ENCODE measurements at places on chromosomes 5 and 9. TPM values are rescaled to one million over a fixed set of nuclear protein-coding genes. Genes with fewer than 3 reads are reported as not detected.
A peak's percentile ranks its signal among the peaks of the same experiment; 100 is the strongest.

Gene FBXL7
- total RNA-seq: 10.3 TPM

Gene PCDHA4
- total RNA-seq: 25.2 TPM

Gene DEPDC1B
- 37.3 TPM for total RNA-seq

Gene C7
- total RNA-seq: 43.5 TPM

Gene PGM5
- total RNA-seq: 35.2 TPM

Gene WWC1
- 27.6 TPM for total RNA-seq

Gene GDA
- 23.6 TPM for total RNA-seq

DNA sequence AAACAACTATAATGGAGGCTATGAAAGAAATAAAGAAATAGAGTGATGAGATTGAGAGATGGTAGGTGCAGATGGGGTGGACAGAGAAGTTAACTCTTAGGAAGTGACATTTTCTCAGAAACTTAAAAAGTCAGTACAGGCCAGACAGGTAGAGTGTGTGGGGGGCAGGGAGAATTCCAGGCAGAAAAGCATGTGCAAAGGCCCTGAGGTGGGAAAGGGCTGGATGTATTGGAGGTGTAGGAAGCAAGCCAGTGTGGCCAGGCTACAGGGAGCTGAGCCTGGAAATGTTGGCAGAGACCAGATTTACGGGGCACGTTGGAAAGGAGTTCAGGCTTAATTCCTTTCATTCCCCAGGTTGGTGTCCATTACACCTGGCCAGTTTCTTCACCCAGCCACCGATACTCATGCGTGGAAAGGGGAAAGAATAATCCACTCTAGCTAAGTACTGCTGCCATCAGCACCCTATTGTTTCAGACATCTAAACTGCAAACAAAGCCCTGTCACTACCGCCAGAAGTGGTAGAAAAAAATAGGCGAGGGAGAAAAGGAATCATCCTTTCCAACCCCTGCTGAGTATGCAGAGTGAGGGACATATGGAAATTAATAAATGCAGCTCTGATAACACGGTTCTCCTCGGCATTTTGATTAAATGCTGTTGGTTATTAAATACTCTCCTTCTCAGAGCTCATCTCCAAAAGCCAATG, 116.8 kb upstream of the GPR151 start:
- no peak for DNase-seq

GRCh38 chr5:122982376-122982775, 54.1 kb downstream of the PPIC start:
- DNase-seq: no peak

- DNase-seq: peak; percentile 94
Observed at GRCh38 chr5:126600631-126601511, at the start of gene PHAX. TSS of gene PHAX (plus strand) at chr5:126600947. CDS start at chr5:126600963, 16 bp downstream.

DNA sequence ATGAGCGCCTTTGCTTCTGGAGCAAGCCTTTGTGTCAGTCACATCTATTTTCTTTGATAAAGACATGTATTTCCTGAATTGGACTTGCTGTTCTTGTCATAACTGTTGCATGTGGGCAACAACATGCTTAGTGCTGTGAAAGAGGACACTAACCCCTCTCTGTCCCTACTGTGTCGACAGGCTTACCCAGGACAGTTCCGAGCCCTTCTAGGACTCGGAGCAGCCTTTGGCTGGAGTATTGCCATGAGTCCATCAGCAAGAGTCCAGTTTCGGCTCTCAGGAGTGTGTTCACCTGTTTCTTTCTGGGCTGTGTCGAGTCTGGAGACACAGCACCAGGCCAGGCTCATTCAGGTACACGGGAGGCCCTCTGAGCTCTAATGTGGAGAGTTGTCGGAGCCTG, 36.1 kb upstream of the PHF2 start:
- no peak for DNase-seq

DNA sequence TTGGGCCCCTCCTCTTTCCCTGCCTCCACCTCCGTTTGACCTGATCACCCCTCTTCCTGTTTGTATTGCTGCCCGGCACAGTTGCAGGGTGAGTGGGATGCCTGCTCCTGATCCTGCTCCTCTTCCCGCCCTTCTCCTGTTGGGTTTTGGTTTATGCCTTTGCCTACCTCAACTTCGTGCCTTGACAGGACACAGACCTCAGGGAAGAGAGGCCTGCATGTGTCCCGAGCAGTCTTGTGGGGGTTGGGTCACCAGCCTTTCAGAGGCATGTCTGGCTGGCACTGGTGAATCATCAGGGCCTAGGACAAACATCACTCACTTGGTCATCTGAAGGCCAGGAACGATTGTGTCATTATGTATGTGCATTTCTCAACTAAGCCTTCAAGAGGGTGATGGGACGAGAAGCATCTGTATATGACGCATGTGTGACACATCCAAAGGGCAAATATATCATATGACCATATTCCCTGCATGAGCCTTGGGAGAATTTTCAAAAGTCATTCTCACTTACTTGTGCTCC, 56.9 kb downstream of the NPR3 start:
- DNase-seq: peak; percentile 45

- DNase-seq: no peak
Observed at GRCh38 chr9:35741740-35742139, 7.3 kb downstream of the GBA2 start.

DNA sequence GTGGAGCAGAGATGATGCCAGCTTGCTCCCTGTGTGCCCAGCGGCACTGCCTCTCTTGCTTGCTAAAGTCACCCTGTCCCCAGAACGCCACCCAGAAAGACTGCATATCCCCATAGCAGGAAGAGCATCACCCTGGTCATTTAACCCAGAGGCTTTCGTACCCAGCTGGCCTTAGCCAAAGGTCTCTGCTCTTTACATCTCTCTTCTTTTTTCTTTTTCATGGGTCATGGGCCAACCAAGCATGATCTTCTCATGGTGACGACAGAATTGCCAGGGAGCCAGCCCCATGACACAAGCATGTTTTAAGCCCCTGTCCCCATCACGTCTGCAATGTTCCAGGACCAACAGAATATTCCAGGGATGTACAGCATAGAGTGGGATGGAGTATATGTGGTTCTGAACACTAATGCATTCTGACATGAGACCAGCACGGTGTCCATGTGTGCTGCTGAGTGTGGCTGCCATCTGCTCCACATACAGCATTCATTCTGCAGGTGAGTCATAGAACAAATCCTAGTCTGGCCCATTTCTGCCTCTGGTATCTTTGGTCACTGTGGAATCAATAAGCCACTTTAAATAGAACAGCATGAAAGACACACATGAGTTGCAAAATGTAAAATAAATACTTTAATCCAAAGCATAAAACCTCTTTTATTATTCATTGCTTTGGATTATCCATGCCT, 203.0 kb downstream of the MED10 start:
- DNase-seq: no peak

DNA sequence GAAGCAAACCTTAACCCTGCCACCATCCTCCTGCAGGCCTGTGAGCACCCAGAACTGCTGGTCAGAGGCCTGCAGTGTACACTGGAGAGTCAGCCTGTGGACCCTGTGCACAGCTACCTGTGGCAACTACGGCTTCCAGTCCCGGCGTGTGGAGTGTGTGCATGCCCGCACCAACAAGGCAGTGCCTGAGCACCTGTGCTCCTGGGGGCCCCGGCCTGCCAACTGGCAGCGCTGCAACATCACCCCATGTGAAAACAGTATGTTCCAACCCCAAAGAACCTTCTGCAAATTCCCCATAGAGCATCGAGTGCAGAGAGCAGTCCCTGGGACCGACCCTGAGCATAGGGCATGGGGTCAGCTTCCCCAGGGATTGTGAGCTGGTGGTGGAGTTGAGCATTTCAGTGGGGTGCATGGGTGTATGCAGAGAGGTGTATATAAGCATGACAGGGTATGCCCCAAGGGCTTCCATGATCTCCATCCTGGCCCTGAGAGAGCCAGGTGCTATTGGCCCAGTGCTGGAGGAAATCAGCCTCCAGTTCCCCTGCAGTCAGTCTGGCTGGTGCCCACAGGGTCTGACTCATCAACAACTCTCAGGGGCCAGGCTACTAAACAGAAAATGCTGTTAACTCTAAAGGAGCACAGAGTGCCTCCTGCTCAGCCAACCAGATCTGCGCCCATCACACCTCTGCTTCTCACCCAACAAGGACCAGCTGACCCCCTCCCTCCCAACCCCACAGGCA, 126.2 kb downstream of the SAXO1 start:
- peak; percentile 35 for DNase-seq

DNA sequence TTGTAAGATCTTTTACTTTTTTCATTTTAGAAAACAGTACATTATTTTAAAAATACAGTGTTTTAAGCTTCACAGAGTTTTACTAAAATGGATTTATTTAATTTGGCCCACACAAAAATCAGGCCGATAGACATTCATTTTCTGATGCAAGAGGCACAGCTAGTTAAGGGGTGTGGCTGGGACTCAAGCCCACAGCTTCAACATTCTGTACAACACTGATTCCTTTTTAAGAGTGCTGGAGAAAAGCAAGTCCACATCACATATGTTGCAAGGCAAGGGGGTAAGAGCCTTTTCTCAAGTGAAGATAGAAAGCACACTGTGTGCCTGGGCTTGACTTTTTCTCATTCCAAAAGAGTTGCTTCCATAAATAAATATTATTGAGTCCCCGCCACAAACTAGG, 195.9 kb downstream of the RFK start:
- DNase-seq: no peak

DNA sequence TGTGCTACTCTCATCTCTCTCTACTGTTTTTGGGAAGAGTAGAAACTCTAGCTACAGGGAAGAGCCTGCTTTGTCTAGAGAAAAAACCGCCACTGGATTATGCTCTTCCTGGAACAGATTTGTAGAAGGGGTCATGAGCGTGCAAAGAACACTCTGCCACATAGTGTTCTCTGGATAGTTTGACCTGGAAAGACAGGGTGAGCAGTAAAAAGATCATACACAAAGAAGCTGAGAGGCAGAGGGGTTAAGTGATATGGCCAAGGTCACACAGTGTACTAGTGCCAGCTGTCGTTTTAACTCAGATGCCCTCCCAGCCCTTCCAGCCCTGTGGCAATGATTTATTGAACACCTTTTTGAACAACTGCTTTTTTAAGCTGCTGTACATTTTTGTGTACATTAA, 182.2 kb downstream of the NNT start:
- DNase-seq: no peak

GRCh38 chr5:89421035-89421434, 538.1 kb upstream of the MEF2C start:
- DNase-seq: peak; percentile 12

DNA sequence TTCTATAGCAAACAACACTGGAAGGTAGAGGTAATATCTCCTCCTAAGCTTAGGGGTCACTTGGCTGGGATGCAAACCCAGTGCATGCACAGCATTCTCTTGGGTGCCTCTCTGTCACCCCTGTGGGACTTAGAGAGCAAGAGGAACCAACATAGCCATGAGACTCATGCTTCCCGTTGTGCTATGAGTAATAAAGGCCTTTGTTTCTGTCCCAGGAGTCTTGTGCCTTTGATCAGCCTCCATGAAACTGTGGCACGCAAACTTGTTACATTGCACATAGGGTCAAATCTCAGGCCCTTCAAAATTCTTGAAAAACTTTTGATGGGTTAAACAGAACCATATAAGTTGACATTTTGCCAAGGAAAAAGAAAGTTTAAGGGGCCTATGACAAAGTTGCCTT, 272.8 kb downstream of the TAF11L14 start:
- DNase-seq: no peak

- peak; percentile 27 for DNase-seq
Observed at GRCh38 chr9:16442622-16443021, 427.8 kb downstream of the BNC2 start.

GRCh38 chr5:175223291-175223690, 220.7 kb downstream of the DRD1 start:
- no peak for DNase-seq

DNA sequence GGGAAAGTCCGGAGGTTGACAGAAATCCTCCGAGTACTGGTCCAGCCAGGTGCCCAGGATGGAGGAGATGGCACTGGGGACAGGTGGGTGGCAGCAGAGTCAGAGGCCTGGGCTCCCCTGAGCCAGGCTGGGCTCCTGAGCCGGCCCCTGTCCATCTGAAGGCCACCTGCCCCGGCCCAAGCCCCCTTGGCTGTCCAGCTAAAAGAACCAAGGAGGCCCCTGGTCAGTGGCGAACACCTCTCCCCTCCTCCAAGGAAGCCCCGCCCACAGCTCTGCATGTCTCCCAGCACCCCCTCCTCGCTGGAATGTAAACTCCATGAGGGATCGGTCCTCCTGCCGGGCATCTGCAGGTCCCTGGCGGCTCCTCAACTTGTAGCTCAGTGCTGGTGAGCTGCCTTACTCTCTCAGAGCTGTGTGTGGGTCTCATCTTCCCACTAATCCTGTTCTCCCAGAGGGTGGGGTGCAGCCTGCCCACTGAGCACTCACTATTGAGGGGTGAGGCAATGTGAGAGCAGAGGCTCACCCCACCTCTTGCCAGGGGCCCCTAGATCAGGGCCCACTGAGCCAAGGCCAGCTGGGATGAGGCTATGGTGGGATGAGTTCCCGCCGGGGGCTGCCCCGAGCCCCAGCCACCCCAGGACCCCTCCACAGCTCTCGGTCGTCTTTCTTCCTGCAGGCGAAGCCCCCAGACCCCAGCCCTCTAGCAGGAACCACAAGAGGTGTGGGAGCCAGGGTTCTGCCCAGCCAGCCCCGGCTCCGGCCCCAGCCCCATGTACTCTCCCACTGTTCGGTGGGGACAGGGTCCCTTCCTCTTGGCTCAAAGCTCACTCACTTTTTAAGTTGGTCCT, 12.0 kb downstream of the RALGDS start:
- DNase-seq: no peak

- DNase-seq: peak; percentile 45
Observed at GRCh38 chr5:95892784-95893354, 68.8 kb downstream of the ELL2 start.

- DNase-seq: no peak
Observed at GRCh38 chr9:128505414-128505765, 871 bp downstream of the GLE1 start.

DNA sequence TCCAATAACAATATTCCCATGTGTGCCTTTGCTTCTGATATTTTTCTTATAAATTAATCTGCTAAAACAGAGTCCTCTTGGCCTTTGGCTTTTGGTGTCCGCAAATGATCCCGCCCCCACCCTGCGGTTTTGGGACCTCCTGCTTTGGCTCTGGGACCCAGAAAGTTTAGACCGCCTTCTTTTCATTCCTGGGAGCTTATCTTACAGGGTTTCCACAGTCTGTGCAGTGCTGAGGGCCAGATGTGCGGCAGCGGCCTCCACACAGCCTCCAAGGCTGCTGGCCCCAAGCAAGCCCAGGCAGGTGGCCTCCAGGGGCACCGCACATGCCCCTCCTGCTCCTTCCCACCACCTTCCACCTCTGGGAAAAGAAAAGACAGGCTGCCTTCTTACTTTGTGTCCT, 191.5 kb downstream of the ERCC6L2 start:
- DNase-seq: no peak

DNA sequence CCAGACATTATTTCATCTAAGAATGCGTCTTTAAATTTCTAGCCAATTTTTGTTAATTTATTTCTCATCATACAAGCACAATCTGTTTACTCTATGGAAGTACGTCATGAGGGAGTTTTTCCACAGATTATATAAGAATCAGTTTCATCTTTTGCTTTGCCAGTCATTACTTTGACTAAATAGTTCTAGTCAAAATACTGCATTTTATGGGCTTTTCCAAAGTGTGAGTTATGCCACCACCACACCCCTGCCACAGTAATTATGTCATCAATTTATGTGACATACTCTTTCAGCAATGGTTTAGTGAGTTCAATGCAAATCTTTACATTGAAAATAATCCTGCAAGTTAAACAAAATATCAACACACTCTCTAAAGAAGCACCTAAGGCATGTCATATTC, 2.0 kb downstream of the RIMOC1 start:
- DNase-seq: no peak
